ENCODE measurements at places on chromosomes 3 and 15.

DNA sequence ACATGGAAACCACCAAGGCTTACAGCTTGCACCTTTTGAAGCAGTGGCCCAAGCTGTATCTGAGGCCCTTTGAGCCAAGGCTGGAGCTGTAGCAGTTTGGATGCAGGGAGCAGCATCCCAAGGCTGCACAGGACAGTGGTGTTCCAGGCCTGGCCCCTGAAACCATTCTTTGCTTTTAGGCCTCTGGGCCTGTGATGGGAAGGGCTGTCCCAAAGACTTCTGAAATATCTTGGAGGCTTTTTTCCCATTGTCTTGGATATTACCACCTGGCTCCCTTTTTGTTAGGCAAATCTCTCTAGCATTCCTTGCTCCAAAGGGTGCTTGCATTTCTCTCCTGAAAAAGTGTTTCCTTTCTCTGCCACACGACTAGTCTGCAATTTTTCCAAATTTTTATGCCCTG is 302.8 kb upstream of the MDFIC2 start:
- no peak for DNase-seq

GRCh38 chr3:149042789-149043386 is 43.4 kb downstream of the HLTF start:
- DNase-seq, result no peak

- DNase-seq, result no peak
Observed at GRCh38 chr3:192187485-192188051, 539.8 kb downstream of the FGF12 start.

DNA sequence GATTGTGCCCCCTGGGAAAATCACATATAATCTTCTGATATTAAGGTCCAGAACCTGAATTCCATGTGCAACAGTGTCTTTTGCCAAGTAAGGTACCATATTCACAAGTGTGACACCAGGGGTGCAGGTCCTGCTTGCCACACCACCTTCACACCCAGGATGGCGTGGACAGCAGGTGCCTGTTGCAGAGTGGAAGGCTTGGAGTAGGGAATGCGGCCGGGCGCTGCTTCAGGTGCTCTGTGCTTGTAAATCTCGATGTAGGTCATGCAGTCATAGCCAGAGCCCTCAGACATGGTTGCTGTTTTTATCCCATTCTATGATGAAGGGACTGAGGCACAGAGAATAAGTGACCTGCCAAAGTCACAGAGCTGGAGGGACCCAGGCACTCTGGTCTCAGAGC is 34.5 kb upstream of the GABRG3 start:
- no peak for DNase-seq

DNA sequence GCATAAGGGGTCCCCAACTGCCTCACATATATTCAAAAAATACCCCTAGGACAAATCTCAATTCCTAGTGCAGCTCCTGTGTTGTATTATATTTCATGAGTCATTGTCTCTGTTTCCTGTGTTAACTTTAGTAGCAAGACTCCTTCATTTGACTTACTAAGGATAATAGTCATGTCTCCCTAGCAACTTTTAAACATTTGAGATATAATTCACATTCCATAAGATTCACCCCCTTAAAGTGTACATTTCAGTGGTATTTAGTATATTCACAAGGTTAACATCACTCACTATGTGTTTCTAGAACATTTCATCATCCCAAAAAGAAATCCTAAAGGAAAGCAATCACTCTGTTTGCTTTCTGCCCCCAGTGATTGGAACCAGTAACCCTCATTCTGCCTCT is 121.3 kb upstream of the WNT7A start:
- no peak for DNase-seq

GRCh38 chr15:51840692-51841091 is 11.2 kb downstream of the TMOD3 start:
- DNase-seq, result no peak

GRCh38 chr15:41028853-41029252 is 75.6 kb downstream of the CHAC1 start:
- no peak for DNase-seq

DNA sequence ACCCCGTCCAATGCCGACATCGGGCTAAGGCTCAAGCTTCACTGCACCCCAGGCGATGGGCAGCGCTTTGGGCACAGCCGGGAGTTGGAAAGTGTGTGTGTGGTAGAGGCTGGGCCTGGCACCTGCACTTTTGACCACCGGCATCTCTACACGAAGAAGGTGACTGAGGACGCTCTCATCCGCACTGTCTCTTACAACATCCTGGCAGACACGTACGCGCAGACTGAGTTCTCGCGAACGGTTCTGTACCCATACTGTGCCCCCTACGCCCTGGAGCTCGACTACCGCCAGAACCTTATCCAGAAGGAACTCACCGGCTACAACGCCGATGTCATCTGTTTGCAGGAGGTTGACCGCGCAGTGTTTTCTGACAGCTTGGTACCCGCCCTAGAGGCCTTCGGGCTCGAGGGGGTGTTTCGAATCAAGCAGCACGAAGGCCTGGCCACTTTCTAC is 1.0 kb downstream of the PDE12 start:
- no peak for DNase-seq

DNA sequence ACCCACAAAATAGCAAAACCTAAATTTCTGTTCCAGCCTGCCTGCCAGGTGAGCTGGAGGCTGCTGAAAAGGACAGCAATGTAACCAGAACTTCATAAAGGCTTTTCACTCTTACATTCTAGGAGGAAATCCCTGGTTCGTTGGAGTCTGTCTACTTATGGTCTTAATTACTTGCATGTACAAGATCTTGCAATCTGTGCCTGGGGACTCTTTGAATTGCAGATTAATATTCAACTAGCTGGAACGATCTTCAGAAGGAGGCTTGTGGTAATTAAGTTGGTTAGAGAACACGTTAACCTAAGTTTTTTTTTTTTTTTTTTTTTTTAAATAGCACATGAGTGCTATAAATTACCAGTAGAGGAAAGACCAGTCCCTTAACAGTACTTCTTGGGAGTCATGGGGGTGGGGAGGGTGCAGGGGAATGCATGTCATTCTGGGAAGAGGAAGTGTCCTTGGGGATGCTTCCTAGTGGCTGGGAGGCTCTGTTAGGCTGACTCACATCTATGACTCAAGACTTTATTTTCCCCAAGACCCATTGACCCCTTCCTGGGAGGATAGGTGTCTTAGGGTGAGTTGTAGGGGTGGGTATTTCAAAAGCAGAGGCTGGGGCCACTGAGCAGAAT is 139.8 kb downstream of the RAB11A start:
- DNase-seq, result no peak

GRCh38 chr3:39107388-39108199 is at the start of the genes GORASP1 and TTC21A:
TSS of gene GORASP1 (minus strand) at chr3:39107627. CDS start at chr3:39107541, 86 bp downstream.
TSS of gene TTC21A (plus strand) at chr3:39107680. CDS start at chr3:39107838, 158 bp downstream.
- DNase-seq, result peak; percentile 23

GRCh38 chr15:80199869-80200268 is 47.1 kb downstream of the FAH start:
- no peak for DNase-seq

DNA sequence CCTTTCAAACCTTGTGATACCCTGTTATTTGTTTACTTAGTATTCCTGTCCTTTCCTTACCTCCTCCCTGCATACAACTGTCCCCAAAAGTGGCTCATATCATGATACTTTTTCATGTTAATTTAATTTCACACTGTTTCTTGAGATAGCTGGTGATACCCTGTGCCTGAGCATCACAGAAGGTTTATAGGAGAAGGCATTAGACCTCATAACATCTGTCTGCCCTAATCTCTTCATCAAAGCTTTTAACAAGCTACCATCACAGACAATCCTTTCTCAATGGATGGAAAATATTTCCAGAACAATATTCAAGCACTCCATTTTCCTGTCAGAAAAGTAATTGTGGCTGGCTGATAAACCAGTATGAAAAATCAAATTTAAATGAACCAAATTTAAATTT is 81.6 kb downstream of the SSR3 start:
- no peak for DNase-seq

Measured in esophagus squamous epithelium (tissue), 5 donors.